ENCODE measurements at places on chromosomes 12 and 14. TPM values are rescaled to one million over a fixed set of nuclear protein-coding genes. Genes with fewer than 3 reads are reported as not detected.

Gene CDKN3
- 77.2 TPM for total RNA-seq

Gene DERA
- total RNA-seq: 41.7 TPM

Gene DHRS2
- 6.2 TPM for total RNA-seq

Gene LTBP2
- 10.0 TPM for total RNA-seq
